NCI-H2081 treated with DMSO at 0.1 percent for 48 hours (cell line): ENCODE measurements at places on chromosomes 5 and 9.

DNA sequence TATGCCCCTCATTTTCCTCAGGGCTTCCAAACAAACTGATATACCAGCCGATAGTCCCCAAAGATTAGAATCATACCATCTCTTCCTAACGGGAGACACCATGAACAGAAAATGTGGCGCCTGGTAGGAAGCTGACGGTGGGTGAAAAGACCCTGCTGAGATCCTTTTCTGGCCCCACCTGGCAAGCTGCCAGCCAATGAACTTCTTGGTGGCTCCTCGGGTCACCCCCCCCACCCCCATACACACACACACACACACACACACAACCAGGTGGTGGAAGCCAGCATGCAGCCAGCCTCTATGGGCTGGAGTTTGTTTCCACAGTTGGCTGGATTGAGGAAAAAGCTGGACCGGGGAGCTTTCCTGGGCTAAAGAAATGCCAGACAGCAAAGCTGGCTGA, 4.8 kb upstream of the CCIN start:
- DNase-seq = no peak

GRCh38 chr5:98432378-98432777, 341.1 kb upstream of the RGMB start:
- no peak for DNase-seq

- no peak for DNase-seq
These were observed 84.4 kb downstream of the TLE4 start for GRCh38 chr9:79656169-79656568.

DNA sequence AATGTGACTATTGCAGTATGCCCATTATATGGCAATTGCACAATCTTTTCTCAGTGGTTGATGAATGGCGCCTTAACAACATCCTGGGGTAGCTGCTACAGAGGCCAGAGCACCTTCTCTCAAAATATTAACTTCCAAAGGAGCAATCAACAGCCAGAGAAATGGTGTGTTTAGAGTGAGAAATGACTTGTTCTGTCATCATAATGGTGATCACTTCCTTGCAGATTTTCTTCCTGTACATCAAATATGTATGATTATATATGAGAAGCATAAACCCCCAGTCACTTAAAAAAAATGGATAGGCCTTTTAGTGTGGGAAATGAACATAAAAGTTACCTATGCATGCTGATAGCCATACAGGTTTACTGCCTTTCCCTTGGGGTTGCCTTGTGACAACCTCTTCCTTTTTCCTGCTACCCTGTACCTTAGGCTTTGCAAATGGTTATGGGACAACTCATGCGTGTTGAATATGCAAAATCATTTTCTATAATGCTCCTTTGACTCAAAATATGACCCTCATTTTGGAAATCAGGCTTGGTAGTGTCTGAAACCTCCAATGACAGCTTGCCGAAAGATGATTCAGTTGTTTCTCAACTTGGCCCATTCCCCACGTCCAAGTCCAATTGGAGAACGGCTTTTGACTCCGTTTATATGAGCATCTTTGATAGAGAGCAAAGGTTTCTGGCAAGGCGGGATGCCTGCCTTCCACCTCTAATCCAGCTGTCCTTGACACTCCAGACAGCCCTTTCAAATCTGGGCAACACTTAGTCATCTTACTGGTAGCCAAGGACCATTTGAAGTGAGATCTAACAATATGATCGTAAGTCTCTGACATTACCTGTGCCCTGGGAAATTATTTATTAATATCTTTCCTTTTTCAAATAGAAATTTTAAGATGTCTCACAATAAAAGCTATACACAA, 69.3 kb downstream of the SLC1A1 start:
- no peak for DNase-seq

DNA sequence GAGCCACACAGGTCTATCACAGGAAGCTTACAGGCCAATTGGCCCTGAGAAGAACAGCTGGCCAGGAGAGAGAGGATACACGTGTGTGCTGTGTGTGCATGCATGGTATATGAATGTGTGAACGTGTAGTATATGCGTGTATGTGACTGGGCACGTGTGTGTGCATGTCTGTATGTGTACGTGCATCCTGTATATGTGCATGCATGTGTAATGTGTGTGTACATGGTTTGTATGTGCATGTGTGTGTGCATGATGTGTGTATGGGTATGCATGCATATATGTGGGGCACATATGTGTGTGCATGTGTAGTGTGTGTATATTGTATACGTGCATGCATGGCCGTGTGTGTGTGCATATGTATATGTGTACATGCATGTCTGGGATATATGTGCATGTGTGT, 57.0 kb upstream of the FCN2 start:
- no peak for DNase-seq
